Stimulated activated CD4-positive, alpha-beta T cell treated with anti-CD3 and anti-CD28 coated beads, Interleukin-2, amount 100 ng/mL, for 24 hours (primary cell): ENCODE measurements at places on chromosomes 2 and 18.

- no peak for DNase-seq
Measured at GRCh38 chr2:133642791-133643191, 74.5 kb upstream of the NCKAP5 start.

DNA sequence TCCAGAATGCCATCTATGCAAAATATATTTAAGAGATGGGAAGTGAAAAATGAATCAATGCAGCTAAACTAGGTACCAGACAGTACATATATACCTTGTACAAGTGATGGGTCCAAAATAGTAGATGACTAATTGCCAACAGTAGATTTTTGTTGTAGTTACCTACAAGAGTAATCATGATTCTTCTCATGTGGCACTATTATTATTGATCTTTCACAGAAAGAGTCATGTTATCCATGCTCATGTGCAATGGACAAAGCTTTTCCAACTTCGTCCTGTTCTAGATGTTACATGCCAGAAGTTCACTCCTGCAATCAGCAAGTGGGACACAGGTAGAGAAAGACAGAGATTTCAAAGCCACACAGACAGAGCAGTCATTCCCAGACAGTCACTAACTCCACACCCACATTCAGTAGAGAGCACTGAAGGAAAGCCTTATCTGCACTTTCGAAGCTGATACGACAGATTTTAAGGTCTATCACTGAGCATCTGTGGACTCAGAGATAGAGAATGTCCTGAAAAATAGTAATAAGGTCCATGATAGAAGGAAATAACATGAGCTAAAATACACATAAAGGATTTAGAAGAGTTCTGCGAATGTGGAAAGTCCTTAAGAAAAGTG, 101.6 kb upstream of the ITPRID2 start:
- no peak for DNase-seq

GRCh38 chr2:8800821-8801220, 36.6 kb downstream of the KIDINS220 start:
- DNase-seq, result no peak

DNA sequence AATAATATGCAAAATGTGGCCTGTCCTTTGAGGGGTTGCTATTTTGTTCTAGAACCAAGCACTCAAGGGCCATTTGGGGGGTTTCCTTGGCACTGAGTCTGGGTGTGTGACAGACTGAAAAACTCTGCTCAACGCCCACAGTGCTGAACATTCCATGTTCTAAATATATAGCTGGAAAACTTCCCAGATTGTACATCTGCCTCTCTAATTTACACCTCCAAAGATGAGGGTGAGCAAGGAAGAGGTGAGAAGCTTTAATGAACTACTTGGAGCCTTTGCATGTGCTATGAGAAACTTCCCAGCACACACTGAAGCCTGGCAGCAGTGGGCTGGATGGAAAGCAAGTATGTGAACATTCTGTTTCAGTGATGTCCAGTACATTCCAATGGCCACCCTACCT, 296.7 kb upstream of the KCNH7 start:
- DNase-seq, result no peak

GRCh38 chr2:55364189-55365055, 55.2 kb downstream of the CCDC88A start:
- no peak for DNase-seq

GRCh38 chr2:222433332-222434173, 9.2 kb downstream of the SGPP2 start:
- DNase-seq, result no peak

DNA sequence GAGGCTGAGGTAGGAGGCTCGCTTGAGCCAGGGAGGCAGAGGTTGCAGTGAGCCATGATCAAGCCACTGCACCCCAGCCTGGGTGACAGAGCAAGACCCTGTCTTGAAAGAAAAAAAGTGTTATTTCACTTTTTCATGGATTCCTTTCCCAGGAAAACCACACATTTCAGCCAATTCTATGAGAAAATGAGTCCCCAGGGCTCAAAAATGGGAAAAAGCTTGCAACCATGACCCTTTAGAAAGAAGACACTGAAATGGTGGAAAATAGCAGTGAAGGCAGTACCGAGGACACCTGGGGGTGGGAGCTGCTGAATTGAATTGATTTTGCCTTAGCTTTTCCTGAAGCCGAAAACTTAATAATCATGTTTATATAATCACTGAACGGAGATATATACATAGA, 284.2 kb upstream of the HDAC4 start:
- no peak for DNase-seq

DNA sequence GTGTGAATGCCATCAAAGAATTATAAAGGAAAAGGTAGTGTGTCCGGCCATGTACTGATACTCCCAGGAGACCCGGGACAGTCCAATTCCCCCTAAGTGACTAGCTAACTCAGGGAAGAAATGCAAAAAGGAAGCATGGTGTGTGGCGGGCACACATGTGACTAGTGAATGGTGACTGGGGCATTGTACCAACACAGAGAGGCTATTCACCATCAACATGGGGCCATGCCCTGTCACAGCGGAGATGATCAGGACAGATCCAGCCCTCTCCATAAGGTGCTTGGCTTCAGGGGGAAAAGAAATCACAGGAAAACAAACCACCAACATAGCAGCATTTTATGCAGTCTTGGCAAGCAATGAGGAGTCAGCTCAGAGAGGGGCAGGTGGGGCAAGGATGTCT, 34.3 kb downstream of the FAM168B start:
- DNase-seq, result no peak

DNA sequence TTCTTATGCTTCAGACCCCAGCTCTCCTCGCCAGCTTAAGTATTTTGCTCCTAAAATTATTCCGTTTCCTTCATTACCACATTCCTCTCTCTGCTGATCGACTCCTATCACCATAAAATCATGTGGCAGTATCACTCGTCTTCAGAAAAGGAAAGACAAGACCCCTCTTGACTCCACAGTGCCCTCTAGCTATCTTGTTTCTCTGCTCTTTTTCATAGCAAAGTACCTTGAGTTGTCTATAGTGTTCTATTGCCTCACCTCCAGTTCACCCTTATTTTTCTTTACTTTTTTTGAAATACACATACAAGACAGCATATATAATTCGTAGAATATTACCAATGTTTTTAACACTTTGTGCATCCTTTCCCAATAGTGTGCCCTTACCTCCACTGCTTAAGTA, 273.2 kb upstream of the SIX3 start:
- no peak for DNase-seq

DNA sequence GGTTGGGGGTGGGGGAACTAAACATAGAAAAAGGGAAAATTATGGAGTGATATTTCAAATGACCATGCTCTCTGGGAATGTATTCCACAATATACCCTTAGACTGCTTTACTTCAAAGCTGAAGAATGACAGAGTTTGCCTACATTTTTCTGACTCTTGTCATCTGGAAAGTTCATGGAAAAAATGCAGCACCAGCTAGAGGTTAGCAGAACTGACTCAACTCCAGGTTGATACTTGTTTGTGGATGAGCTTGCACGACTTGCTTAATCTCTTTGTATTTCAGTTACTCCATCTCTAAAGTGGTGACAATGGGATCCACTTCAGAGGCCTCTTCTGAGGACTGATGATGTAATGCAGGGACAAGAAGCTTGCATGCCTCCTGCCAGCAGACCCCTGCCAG, 824.0 kb upstream of the ID2 start:
- no peak for DNase-seq

- DNase-seq, result no peak
Measured at GRCh38 chr18:49626842-49627467, 65.1 kb downstream of the LIPG start.

- no peak for DNase-seq
Measured at GRCh38 chr2:28300485-28301341, 91.9 kb upstream of the FOSL2 start.

DNA sequence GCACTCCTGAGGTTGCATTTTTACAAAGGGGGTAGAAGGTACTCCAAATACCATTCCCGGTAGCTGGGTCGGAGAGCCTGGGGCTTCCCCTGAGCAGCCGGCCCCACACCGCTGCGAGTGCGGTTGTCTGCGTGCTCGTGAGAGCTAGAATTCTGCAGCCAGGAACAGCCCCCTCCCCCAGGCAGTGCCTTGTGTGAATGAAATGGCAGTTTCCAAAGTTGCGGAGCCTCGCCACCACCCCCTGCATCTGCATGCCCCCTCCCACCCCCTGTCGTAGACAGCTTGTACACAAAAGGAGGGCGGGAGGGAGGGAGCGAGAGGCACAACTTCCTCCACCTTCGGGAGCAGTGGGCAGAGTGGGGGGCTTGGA, 1.1 kb downstream of the MYCN start:
- DNase-seq, result no peak

DNA sequence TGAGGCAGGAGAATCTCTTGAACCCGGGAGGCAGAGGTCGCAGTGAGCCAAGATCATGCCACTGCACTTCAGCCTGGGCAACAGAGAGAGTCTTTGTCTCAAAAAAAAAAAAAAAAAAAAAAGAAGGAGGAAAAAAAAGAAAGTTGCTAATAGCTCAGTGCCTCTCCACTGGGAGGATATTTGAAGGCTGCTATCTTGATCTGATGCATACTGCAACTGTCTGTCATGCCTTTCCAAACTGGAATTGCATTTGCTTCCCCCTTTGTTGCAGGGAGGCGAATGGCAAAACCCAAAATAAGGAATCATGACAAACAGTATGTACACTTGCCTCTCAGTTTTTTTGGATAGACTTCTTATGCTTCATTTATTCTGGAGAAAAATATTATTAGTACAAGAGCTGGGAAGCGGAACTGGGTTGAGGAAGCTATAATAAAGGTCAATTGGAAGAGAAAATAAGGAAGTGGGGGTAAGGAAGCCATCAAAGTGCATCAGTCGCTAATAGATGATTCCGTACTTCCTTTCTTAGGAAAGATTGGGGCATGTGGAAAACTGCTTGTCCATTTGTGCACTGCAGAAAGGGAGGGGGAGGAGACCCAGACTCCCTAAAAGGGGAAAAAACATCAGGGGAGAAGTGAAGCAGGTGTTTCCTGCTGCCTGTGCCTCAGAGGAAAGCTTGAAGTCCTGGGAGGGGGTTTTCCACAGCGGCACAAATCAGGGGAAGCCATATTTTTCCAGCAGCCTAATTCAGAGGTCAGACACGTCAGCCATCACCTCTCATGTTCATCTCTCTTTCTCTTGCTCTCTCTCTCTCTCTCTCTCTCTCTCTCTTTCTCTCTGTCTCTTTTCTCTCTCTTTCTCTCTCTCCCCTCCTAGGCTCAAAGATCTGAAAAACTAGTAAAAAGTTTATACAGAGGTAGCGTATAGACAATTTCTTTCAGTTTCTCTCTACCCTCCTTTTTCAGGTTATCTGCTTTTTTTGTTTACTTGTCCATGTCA, 301.4 kb upstream of the TNP1 start:
- no peak for DNase-seq

DNA sequence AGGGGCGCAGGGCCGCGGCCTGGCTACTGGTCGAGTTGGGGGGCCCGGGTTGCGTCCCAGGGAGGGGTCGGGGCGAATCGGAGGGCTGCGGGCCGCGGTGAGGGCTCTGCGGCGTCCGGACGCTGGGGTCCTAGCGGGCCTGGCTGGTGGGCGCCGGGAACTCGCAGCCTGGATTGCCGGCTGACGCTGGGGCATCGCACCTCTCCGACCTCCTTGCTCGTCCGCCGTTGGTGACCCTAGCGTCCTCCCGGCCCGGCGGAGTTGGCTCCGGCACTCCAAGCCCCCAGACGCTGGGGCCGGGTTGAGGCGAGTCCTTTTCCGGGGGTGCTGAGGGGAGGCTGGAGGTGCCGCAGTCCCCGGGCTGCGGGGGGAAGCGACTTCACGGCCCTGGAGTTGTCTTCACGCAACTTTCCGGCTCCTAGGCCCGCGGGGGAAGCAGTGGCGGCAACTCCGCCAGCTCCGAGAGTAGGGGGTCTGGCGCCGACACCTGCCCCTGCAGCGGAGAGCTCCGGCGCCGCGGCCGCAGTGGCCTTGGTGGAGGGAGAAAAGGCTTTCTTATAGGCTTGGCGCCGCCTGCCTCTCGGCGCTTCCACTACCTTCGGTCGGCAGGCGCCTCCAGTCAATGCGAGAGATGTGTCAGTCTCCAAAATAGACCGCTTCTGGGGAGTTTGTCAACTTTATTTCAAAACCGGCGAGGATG, 70.3 kb downstream of the HAUS1 start:
- DNase-seq, result peak; percentile 66

GRCh38 chr18:71352618-71353017, 1063.8 kb downstream of the SOCS6 start:
- DNase-seq, result no peak

DNA sequence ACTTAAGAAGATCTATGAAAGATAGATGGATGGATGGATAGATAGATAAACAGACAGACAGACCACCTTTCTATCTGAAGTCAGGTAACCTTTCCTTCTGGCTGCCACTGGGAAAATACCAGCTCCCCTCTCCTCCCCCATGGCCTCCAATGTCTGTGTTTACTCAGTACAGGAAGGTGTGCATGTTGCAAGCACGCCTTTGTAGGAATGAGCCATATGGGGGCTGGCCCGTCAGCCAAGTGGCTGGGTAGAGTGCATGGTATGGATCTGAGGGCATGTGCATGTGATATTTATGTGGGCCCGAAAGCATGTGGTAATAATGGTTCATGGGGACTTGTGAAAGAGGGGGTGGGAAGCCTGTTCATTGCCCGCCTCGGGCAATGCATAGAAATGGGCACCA, 109.2 kb upstream of the FZD7 start:
- no peak for DNase-seq

GRCh38 chr2:196170213-196170605, 1.2 kb downstream of the STK17B start:
- peak; percentile 54 for DNase-seq

DNA sequence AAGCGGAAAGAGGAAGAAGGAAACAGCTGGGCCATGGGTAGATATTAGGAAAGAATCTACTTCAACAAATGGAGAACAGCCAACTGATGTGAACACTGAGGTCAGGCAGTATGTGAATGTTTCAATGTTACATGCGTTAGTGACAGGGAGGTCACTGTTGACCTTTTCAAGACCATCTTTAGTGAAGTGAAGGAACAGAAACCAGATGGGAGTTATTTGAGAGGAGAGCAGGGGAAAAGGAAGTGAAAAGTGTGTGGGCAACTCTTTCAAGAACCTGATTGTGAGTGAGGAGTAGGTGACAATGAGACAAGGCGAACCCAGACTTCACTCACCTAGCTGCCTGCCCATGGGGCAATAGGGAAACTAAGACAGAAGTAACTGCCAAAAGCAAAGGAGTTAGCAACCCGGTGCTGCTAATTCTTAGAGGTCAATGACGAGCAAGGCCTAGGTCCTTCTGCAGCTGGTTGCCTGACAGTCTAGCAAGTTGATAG, 67.0 kb downstream of the SP3 start:
- DNase-seq, result no peak

- no peak for DNase-seq
Measured at GRCh38 chr2:43131890-43132682, 94.3 kb downstream of the ZFP36L2 start.

DNA sequence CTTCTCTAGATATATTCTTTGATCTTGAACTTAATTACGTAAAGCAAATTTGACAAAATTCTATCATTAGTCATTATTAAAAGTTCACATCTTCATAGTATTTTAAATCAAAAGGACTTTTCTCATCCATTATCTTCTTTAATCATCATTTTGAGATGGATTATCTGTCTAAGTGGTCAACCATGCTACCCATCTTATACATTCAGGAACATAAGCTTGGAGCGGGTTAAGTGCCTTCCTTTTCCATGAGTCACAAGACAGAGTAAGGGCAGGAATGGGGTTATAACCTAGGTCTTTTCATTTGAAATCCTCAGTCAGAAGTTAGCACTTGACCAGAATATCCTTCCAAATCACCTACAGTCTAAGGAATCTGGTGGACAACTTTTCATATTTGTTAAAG, 297.1 kb downstream of the TCF4 start:
- no peak for DNase-seq
